ENCODE measurements at places on chromosomes 3 and 15.

GRCh38 chr3:158091531-158091930 lies 14.7 kb downstream of the SHOX2 start:
- no peak for DNase-seq

- DNase-seq, result no peak
Observed at GRCh38 chr15:38750786-38751185, 186.2 kb upstream of the RASGRP1 start.

GRCh38 chr3:71783152-71783551 lies 1.8 kb downstream of the PROK2 start:
- DNase-seq, result no peak

GRCh38 chr15:66880380-66881155 lies 178.5 kb downstream of the SMAD6 start:
- no peak for DNase-seq

DNA sequence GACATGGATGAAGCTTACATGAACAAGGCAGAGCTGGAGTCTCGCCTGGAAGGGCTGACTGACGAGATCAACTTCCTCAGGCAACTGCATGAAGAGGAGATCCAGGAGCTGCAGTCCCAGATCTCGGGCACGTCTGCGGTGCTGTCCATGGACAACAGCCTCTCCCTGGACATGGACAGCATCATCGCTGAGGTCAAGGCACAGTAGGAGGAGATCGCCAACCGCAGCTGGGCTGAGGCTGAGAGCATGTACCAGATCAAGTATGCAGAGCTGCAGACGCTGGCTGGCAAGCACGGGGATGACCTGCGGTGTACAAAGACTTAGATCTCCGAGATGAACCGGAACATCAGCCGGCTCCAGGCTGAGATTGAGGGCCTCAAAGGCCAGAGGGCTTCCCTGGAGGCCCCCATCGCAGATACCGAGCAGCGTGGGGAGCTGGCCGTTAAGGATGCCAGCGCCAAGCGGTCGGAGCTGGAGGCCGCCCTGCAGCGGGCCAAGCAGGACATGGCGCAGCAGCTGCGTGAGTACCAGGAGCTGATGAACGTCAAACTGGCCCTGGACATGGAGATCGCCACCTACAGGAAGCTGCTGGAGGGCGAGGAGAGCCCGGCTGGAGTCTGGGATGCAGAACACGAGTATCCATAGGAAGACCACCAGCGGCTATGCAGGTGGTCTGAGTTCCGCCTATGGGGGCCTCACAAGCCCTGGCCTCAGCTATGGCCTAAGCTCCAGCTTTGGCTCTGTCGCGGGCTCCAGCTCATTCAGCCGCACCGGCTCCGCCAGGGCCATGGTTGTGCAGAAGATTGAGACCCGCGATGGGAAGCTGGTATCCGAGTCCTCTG lies 77.6 kb downstream of the CLDN11 start:
- DNase-seq, result no peak

GRCh38 chr3:48899273-48899672 lies 591 bp upstream of the SLC25A20 start:
- no peak for DNase-seq

- peak; percentile 89 for DNase-seq
Observed at GRCh38 chr15:76139368-76140073, 79.7 kb downstream of the TMEM266 start.

- no peak for DNase-seq
Observed at GRCh38 chr3:88987776-88988175, 119.6 kb upstream of the EPHA3 start.

DNA sequence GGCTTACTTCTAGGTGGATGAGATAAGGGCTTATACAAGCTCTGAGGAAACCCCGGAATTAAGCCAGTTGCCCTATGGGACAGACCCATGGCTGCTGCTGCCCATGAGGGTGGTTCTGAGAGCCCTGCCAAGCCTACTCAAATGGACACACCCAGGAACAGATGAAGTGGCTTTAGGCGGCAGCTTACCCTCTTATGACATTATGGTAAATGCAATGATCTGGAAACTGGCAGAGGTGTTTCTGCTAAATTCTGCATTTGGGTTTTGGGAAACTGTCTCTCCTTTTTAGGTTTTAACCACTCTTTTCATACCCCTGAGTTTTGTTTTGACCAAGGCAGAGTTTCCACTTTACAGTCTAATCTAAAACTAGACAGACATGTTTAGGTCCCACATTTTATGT lies 9.0 kb upstream of the ZBED2 start:
- no peak for DNase-seq

- no peak for DNase-seq
Observed at GRCh38 chr3:186826410-186826975, 16.0 kb upstream of the ADIPOQ start.

GRCh38 chr3:190076136-190076535 lies 44.6 kb downstream of the P3H2 start:
- DNase-seq, result no peak
